ENCODE measurements at places on chromosomes 6 and 20.

DNA sequence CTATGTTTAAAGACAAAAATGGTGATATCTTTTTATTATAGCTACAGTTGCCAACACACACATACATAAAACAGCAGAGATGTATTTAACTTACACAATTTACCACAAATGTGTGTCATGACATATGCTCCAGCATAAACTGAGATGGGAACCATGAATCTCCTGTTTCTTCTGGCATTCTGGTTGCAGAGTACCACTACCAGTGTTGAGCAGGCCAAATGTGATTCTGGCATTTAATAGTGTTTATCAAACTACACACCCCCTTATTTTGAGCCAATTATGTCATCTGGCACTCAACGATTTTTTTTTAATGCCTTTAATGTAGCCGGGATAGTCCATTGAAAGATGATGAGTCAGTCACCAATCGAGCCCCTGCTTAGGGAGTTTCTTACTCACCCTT is 59.0 kb upstream of the TPD52L1 start:
- peak; percentile 87 for DNase-seq

- DNase-seq = no peak
Observed at GRCh38 chr6:80439721-80440470, 333.4 kb downstream of the BCKDHB start.

GRCh38 chr20:21633829-21634228 is 71.6 kb upstream of the PAX1 start:
- DNase-seq = no peak

- DNase-seq = no peak
Observed at GRCh38 chr6:107784669-107785068, 39.4 kb downstream of the SCML4 start.

DNA sequence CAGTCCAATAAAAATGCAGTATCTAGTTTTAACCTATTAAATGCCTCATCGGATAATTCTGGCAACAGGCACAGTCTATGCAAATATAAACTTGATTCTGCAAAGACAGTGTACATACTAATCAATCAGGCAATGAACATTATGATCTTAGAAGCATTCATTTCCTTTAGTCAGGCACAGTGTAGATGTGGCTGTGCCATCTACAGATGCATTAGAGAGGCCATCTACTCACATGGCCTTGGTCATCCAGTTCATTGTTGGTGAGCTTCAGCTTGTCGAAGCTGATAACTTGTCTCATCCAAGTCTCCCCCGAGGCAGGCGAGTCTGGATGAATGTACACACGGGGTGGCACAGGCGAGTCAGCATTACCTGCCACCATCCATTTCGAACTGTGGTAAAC is 7.9 kb downstream of the TBX18 start:
- no peak for DNase-seq

- DNase-seq = no peak
Observed at GRCh38 chr6:169339731-169340309, 86.2 kb upstream of the THBS2 start.

- DNase-seq = no peak
Observed at GRCh38 chr20:5650280-5650691, 99.9 kb upstream of the SHLD1 start.

DNA sequence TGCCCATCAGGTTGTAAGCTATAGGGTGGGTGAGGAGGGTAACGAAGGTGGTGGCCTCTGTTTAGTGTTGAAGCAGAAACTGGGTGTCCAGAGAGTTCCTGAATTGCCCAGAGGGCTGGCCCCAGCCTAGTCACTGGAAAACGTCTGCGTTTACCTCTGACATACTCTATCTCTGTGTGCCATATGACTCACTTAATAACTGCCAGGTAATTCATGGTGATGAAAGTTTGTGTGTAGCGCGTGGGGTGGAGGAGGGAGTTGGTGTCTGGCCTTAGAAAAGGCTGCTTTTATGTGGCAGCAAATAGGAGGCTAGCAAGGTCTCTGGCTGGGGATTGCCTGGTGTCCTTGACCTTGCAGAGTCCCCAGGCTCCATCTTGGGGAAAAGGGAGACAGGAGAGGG is 47.3 kb downstream of the SLC35D3 start:
- no peak for DNase-seq

- no peak for DNase-seq
Observed at GRCh38 chr6:133227344-133227743, 13.8 kb upstream of the EYA4 start.

- no peak for DNase-seq
Observed at GRCh38 chr6:143634486-143634885, 43.3 kb upstream of the PHACTR2 start.

GRCh38 chr6:131773284-131773950 is 34.4 kb upstream of the ENPP1 start:
- no peak for DNase-seq

GRCh38 chr6:152380993-152381898 is 255.9 kb downstream of the SYNE1 start:
- peak; percentile 85 for DNase-seq

GRCh38 chr20:63701329-63702035 is 5.0 kb downstream of the TNFRSF6B start:
- DNase-seq = no peak

GRCh38 chr6:129882510-129883023 is 21.5 kb upstream of the TMEM244 start:
- no peak for DNase-seq

DNA sequence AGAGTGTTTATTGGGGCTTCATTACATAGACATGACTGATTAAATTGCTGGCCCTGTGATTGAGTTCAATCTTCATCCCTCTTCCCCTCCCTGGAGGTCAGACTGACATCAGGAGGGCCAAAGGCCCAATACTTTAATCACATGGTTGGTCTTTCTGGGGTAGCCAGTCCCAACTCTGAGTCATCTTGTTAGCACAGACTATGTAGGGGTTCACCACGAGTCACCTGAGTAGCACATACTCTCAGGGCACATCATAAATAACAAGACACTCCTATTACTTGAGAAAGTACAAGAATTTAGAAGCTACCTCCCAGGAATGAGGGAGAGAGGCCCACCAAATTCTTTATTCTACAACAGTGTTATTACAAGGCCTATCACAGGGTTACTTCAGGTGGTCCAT is 11.3 kb downstream of the GINS1 start:
- no peak for DNase-seq

GRCh38 chr6:38796006-38796405 is 80.9 kb downstream of the DNAH8 start:
- DNase-seq = no peak

DNA sequence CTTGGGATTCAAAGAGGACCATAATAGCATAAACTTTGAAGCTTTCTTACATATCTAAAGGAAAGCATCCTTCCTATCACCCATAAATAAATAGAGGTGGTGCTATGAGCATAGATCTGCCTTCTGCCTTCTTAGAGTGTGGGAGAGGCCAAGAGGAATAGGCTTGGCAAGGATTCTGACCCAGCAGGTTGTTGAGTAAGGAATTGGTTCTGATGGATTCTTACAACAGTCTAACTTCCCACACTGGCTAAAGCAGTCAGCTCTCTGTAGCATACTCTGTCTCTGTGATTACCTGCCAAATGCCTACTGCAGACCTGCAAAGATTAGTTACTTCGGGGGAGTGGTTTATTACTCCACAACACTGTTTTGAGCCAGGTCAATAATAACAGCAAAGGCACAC is 198.0 kb upstream of the RAB32 start:
- no peak for DNase-seq

Data from brain (organoid and tissue), 16 donors.